Hepatic stellate cell (primary cell): ENCODE measurements at places on chromosomes 6 and 20.
A peak's percentile ranks its signal among the peaks of the same experiment; 100 is the strongest.

GRCh38 chr6:7124636-7125035 is 16.9 kb downstream of the RREB1 start:
- no peak for DNase-seq

GRCh38 chr6:31822036-31822821 is 5.3 kb upstream of the HSPA1B start:
- peak; percentile 68 for DNase-seq

DNA sequence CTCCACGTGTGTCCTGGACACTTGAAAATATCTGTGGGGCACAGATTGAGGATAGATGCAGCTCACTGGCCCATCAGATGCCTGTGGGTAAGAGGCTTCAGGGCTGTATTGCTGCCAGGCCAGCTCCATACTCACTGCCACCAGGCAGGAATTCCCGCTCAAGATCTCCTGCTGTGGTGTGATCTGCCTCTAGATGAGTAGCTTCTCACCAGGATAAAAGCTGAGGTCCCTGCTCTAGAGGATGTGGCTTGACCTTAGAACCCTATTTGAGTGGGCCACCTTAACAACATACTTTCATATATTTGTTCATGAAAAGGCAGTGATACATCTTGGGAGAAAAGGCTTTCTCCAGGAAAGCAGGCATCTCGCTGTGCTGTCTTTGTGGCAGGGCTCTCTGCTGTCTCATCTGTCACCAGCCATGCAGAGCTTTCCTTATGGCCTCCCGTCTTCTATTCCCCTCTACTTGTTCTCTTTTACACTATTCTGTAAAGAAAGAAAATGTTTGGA is 165.7 kb upstream of the RNF217 start:
- no peak for DNase-seq

DNA sequence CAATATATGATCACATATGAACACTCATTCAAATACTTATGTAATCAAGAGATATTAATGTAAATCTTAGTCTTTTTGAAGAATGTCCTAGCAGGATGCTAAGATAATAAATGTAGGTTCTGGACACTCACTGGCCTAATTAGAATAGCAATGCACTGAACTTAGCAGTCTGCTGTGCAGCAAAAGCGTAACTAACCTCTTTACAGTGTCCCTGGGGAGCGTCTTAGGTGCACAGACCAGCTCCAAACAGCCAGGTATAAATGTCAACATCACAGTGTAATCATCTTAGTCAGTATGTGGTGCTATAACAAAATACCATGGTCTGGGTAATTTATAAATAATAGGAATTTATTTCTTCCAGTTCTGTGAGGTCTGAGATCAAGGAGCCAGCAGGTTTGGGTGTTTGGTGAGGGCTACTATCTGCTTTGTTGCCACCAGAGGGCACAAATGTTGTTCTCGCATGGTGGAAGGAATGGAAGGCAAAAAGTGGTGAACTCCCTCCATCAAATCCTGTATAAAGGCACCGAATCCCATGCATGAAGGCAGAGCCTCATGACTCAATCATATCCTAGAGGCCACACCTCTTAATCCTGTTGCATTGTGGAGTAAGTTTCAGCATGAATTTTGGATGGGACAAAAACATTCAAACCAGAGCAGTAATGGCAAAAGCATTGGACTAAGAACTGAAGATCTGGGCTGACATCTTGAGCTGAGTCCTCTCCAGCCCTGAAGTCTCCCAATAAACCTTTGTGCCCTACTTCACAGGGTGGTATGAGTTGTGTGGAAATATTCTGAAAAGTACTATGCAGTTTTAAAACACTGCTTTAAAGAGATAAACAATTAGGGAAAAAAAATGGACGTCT is 41.8 kb upstream of the FOXO3 start:
- DNase-seq: no peak

DNA sequence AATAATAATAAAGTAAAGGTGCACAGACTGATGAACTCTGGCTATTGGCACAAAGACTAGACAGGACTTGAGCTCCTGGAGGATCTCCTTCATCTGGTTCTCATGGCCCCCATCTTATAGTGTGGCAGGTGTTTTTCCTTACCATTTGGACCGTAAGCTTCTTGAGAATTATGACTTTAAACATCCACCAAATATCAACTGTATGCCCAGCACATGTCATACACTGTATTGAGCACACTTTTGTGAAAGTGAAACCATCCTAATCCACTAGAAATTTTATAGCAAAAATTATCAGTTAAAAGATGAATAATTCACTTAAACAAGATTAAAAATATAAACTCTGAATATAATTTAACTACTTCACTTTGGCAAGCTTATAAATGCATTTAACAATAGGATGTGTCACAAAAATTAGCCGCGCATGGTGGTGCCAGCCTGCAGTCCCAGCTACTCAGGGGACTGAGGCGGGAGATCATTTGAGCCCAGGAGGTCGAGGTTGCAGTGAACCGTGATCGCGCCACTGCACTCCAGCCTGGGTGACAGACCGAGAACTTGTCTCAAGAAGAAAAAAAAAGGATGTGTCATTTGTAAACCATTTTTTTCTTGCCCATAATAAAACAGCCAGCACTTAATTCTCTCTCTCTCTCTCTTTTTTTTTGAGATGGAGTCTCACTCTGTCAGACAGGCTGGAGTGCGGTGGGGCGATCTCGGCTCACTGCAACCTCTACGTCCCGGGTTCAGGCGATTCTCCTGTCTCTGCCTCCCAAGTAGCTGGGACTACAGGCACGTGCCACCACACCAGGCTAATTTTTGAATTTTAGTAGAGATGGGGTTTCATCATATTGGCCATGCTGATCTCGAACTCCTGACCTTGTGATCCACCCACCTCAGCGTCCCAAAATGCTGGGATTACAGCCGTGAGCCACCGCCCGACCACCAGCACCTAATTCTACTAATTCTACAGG is 9.1 kb downstream of the HIVEP2 start:
- DNase-seq: no peak

DNA sequence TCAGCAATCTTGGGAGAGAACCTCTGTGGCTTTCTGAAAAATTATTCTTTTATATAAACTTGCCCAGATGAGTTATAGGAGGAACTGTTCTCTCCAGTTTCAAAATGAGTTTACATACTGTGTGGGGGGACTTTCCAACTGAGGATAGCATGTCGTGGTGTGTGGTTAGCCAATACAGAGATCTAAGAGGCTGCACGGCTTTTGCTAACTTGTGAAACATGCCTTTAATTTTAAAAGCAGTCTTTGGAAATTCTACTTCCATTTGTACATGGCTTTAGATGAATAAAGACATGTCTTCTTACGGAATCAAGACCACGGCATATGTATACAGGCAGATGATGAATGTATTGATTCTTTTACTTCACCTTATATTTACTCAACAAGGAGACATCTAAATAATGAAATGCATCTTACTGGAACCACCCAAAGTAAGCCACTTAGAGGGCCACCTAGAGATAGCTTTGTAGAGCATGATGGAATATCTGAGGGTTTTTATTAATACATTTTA is 39.8 kb downstream of the HIVEP1 start:
- no peak for DNase-seq
